ENCODE measurements at places on chromosomes 11 and 22.

DNA sequence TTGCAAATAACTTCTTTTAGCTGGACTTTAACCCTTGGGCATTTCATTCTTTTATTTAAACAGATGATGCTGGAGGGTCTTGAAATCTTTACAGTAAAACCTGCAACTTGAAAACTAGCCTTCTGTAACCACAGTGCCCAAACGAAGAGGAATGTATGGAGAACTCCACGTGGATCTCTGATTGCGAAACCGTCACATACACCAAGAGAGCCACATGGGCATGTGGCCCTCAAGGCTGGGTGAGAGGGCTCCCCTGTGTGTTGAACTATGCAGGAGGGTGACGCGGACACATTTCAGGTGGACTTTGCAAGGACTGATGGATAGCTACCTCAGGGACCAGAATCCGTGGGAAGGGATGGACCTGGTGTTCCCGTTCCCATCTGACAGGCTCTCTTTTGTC is 30.6 kb downstream of the FAM118A start:
- DNase-seq = no peak

DNA sequence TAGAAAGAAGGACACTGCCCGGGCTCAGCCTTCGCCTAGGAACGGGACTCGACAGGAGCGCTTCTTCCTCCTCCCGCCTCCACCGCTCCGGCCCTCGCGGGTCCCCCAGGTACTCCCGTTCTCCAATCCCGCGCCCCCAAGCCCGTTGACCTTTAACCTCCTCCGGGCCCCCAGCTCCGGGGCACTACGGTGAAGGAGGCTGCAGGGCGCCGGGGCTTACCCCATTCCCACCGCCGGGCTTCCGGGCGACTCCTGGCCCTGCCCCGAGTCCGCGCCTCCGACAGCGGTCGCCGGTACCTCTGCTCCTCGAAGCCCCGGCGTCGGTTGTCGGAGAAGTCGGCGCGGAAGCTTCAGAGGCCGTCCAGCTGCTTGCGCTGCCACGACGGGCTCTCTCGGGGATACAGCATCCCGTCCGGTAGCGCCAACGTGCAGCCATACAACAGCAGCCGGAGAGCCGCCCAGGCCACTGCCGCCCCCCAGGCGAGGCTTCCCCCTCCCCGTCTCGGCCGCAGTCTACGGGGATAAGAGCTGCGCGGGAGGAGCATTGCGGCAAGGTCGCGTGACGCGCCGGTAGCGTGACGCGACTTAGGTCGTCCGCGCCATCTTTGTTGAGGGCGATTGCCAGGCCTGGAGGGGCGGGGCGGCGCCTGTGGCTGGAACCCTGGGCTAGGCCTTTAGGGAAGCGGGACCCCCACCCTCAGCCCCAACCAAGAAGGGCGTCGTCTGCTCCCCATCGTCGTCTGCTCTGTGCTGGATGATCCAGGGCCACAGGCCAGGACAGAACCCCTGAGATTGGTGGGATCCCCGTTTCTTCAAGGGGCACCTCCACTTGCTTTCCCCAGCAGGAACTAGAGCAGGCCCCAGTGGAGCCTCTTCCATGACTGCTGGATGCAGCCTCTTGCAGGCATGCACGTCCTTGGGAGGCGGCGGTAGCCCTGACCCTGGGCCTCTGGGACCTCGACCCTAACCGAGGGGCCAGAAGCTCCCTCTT is 26.3 kb downstream of the RGL4 start:
- peak; percentile 42 for DNase-seq

- DNase-seq = no peak
These were observed 92.6 kb downstream of the KIAA1671 start for GRCh38 chr22:25045159-25045558.

GRCh38 chr11:106714199-106714598 is 304.1 kb downstream of the GUCY1A2 start:
- DNase-seq = no peak

GRCh38 chr11:48058064-48058463 is 77.7 kb downstream of the PTPRJ start:
- DNase-seq = no peak

DNA sequence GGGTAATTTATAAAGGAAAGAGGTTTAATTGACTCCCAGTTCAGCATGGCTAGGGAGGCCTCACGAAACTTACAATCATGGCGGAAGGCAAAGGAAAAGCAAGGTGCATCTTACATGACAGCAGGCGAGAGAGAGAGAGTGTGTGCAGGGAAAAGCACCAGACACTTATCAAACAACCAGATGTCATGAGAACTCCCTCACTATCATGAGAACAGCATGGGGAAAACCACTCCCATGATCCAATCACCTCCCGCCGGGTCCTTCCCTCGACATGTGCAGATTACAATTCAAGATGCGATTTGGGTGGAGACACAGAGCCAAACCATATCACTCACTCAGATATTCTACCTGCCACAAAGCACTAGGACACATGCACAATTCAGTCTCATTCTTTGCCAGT is 48.1 kb upstream of the HMGXB4 start:
- DNase-seq = no peak

DNA sequence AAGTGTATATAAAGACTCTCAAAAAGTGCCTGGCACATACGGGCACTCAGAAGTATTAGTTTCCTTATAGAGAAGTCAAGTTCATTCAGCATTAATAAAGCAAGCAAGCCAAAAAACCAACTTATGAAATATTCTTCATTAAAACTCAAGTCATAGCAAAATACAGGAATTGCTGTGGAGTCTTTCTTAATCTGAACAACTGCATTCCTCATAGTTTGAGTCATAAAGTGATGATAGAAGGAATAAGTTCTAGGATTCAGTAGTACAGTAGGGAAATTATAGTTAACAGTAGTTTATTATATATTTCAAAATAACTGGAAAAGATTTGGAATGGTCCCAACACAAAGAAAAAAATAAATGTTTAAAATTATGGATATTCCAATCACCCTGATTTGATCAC is 200.3 kb downstream of the C11orf91 start:
- no peak for DNase-seq

DNA sequence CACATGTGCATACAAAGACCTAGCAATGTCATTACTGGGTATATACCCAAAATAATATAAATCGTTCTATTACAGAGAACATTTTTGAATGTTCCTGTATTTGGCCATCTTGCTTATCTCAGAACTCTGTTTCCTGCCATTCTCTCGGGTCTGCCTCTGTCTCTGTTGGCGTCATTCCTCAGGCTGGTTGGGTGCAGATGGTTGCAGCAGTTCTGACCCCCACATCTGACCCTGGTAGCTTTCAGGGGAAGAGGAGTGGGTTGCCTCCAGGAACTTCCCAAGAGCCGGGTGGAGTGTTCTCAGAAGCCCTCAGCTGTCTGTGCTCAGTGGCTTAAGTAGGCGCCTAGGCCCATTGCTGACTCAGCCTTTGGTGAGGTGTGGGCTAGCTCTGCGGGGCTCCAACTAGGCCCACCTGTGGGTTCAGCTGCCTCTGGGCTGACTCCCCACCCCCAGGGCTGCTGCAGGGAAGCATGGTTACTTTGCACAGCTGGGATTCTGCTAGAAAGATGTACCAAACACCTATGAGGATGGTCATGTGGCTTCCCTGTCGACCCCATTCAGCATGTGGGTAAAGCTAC is 114.0 kb downstream of the TBC1D22A start:
- DNase-seq = no peak

DNA sequence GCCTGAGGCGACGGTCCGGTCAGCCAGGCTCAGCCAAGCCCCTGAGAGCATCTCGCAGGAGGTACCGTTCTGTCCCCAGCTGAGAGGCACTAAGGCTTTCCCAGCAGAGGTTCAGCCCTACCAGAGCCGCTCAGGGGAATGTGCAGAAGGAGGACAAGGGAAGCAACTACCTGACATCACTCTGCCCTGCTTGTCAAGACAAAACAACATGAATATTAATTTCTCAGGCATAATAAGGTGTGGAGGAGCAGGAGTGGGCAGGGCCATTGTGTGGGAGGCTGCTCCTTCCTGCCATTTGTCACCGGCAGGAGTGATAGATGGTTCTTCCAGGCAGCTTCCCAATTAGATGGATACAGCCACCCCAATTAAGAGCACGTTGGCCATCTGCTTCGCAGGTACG is 181.4 kb downstream of the KIRREL3 start:
- no peak for DNase-seq

DNA sequence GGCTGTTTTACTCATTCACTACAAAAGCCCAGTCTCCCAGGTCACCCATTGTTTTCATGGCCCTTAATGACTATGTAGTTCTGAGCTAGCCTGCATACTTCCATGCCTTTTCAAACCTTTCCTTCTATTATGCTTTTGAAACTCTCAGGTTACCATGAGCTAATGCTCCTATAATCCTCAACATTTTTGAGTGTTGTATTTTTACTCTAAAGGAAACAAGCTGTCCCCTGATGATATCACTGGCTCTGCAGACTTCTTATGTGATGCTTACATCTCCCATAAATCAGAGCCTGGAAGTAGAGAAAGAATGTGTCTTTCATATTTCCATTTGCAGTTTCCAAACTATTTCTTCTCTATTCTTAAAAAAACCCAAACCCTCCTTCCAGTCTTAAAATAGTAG is 159.0 kb upstream of the RAG2 start:
- DNase-seq = no peak

GRCh38 chr11:36394056-36394455 is 98.0 kb downstream of the PRR5L start:
- DNase-seq = no peak

DNA sequence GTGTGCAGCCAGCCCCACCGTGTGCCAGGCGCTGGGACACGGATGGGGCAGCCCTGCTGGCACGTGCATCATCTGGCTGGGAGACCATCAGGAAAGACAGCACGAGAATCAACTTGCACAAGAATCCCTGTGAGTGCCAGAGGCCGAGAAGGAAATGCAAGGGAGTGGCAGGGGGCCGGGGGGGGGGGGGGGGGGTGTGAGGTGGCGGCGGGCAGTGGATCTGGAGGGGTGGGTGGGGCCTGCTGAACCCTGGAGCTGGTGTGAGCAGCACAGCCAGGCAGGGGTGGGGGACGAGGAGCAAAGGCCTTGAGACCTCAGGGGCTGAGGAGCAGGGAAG is 14.0 kb upstream of the FLRT1 start:
- no peak for DNase-seq

GRCh38 chr11:8829556-8829955 is 81.4 kb upstream of the AKIP1 start:
- DNase-seq = no peak

DNA sequence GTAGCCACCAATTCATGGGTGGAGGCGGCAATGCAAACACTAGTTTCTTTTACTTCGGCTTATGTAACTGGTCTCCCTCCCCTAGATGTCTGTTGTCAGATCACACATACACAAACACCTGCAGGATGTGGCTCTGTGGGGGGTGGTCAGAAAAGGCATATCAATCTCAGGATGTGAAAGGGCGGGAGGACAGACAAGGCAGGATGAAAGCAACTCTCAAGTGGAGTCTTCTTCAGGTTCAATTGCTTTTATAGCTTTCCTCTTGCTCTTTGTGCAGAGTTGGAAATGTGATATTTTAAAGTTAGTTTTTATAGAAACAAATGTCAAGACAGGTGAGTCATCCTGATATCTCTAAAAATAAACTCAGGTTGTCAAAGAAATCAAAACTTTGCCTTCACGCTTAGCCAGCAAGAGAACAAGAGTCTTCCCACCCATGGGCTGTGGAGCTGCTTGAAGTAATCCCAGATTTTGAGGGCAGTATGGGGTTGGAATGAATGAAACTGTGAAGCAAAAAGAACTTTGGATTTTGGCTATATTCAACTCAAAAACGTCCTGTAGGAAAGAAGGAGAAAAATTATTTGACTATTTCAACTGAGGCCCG is 423.4 kb downstream of the GUCY1A2 start:
- no peak for DNase-seq

GRCh38 chr11:65078151-65078550 is 5.7 kb downstream of the CDCA5 start:
- peak; percentile 29 for DNase-seq

DNA sequence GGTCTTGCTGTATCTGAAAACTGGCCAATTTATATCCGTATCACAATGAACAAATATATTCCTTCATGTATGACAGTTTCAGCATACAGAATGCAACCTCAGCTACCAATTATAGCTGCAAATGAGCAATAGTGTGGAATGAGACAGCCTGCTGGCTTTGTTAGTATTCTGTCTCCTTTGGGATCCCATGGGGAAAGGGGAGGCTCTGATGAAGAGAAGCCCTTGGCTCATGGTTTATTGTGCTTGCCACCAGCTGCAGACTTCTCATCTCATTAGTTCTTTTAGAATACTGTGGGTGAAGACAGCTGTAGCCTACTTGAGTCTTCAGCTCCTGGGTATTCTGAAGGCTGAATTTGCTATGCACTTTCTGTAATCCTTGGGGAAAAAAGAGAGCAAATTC is 42.4 kb downstream of the PITPNB start:
- DNase-seq = no peak

DNA sequence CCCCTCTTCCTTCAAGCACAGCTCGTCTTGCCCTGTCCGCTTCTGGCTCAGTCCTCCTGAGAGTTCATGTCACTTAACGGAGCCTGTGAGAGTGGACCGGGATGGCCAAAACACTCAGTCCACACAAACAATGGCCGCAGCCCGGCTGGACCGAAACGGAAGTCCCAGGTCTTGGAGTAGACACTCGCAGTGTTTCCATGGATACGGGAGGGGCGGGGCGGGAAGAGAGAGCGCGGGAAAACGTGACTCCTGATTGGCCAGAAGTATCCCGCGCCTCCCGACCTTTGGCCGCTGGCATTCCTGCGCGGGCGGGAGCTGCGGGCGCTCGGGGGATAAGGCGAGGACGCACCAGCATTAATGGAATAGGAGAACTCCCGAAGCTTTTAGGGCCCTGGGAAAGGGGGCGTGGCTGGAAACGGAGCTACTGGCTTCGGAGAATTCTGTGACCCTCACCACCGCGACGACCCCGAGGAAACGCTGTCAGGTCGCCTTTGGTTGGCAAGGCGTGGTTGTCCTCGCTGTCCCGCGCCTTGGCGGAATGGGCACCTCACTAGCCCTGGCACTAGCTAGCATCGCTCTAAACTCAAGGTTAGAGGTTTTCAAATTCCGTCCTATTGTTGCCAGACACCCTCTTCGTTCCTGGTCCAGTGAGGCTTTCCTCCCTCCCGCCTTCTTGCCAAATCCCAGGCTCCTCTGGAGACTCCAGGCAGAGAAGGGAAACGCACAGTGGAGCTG is at the start of the genes NLRP14 and ZNF214:
Gene NLRP14 (plus strand): TSS at position 297 of the 735 bp plus-strand sequence. CDS start 18,108 bp downstream, outside the sequence.
Gene ZNF214 (minus strand): TSS at position 164 of the 735 bp plus-strand sequence. CDS start 17,511 bp downstream, outside the sequence.
- peak; percentile 87 for DNase-seq

- DNase-seq = no peak
These were observed at the start of gene FAT3 for GRCh38 chr11:92224407-92225124. TSS of gene FAT3 (plus strand) at chr11:92224818. CDS start at chr11:92352113, 127,295 bp downstream.

- DNase-seq = peak; percentile 65
These were observed 46.2 kb downstream of the IGF2 start for GRCh38 chr11:2092956-2093412.

- DNase-seq = no peak
These were observed 76.4 kb downstream of the TMEM135 start for GRCh38 chr11:87114093-87114492.

- peak; percentile 45 for DNase-seq
These were observed 8.1 kb downstream of the EHD1 start for GRCh38 chr11:64870176-64870892.
